Adipocyte (in vitro differentiated cells): ENCODE measurements at places on chromosomes 5 and 9.

- no peak for DNase-seq
Measured at GRCh38 chr5:98490348-98490747, 283.1 kb upstream of the RGMB start.

GRCh38 chr5:169178274-169178673, 122.7 kb downstream of the SLIT3 start:
- no peak for DNase-seq

DNA sequence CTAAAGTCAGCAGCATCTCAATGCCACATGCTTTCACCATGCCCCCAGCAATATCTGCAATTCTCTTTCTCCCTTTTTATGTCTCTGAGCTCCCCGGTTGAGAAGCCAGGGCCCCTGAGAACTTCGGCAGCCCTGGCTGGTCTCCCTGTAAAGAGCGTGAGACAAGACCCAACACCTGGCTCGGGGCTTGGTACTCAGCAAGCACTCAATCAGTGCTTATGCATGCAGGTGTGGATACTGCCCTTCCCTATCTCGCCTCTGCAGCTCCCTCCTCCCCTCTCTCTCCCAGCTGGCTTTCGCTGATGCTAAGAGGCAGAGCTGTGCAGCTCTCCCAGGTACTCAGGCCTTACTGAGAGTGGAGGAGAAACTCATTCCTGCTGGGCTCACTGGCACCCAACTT, 41.7 kb upstream of the AKNA start:
- DNase-seq = no peak

- DNase-seq = peak; percentile 11
Measured at GRCh38 chr5:147208134-147208533, 26.7 kb upstream of the STK32A start.

GRCh38 chr9:88791105-88791805, 200.0 kb upstream of the S1PR3 start:
- peak; percentile 89 for DNase-seq

GRCh38 chr5:168734119-168734518, 155.0 kb upstream of the PANK3 start:
- DNase-seq = no peak

GRCh38 chr9:105535920-105536668, 21.8 kb upstream of the FKTN start:
- peak; percentile 30 for DNase-seq

DNA sequence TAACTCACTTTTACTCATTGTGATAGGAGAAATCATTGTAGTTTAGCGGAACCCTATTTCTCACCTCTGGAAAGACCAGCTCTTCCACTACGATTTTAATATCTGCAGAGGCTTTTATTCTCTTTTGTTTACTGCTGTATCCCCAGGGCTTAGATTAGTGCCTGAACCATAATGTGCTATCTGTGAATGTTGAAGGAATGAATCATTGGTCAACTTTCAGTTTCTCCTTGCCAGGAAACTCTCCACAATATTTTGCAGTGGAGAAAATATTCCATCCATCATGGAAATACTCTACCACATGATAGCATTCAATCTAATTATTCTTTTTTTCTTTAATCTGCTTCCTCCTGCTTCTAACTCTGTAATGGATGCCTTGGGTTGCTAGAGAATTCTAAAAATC, 263.5 kb upstream of the PTPRD start:
- no peak for DNase-seq

GRCh38 chr5:115558388-115558956, 13.9 kb upstream of the FEM1C start:
- peak; percentile 59 for DNase-seq

DNA sequence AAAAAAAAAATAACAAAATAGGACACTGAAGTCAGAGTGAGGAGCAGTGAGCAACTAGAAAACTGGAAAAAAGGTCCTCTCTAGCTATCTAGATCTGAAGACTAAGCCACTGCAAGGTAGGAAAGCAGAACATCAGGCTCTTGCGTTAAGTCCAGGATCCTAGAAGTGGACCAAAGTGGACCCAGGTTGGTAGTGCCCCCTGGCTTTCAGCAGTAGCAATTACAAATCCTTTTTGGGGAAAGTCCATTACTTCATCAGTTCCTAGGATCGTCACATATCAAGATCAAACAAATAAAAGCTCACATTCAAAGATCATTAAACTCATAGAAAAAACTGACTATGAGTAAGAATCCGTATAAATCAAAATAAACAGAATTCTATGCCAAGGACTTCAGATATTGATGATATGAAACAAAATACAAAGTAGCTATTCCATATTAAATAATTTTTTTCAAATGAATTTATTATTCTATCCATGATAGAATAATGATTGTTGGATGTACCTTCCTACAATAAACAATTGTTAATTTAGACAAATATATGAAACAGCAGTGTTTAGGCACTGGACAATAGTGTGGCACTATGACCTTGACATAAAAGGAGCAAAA, 6.5 kb upstream of the RICTOR start:
- DNase-seq = peak; percentile 88

GRCh38 chr5:160835818-160836528, 16.0 kb downstream of the ATP10B start:
- DNase-seq = no peak

- no peak for DNase-seq
Measured at GRCh38 chr5:181185560-181185959, 19.4 kb downstream of the TRIM7 start.

GRCh38 chr5:133935667-133935940, 32.8 kb downstream of the C5orf15 start:
- no peak for DNase-seq

- DNase-seq = no peak
Measured at GRCh38 chr9:109599131-109599530, 101.0 kb upstream of the PTPN3 start.

GRCh38 chr9:72299017-72299603, 65.9 kb downstream of the ZFAND5 start:
- no peak for DNase-seq

DNA sequence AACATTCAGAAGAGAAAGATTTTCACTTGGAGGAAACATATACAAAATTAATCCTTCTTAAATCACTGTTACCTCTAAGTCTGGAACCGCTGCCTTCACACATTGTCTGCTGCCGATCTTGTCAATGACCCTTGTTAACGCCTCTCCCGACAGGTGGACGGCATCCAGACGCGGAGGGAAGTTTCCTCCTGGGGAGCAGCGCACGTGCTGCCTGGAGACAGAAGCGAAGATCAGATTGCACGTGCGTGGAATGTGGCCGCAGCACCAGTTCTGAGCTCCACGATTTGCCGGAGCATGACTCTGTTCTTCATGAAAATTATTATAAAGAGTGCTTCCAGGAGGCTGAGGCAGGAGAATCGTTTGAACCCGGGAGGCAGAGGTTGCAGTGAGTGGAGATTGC, 183.6 kb upstream of the IRX4 start:
- no peak for DNase-seq

GRCh38 chr9:136974817-136975535, 2.3 kb upstream of the PTGDS start:
- DNase-seq = no peak
